ENCODE measurements at places on chromosomes 12 and 14.

DNA sequence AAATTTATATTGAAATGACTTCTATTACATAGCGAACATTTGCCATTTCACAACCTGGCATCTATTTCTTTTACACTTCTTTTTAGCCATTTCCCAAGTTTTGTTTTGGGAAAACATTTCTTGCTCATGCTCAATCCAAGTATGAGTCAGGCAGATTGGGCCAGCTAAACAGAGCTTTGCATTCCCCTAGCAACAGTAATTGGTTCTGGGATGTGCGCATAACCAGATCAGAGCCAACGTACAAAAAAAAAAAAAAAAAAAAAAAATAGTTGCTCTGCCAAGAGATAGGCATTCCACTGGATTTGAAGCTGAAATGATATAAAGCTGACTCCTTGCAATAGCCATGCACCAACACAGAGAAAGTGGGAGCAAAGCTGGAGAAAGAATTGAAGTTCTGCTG is 37.5 kb downstream of the PLCZ1 start:
- DNase-seq: no peak

DNA sequence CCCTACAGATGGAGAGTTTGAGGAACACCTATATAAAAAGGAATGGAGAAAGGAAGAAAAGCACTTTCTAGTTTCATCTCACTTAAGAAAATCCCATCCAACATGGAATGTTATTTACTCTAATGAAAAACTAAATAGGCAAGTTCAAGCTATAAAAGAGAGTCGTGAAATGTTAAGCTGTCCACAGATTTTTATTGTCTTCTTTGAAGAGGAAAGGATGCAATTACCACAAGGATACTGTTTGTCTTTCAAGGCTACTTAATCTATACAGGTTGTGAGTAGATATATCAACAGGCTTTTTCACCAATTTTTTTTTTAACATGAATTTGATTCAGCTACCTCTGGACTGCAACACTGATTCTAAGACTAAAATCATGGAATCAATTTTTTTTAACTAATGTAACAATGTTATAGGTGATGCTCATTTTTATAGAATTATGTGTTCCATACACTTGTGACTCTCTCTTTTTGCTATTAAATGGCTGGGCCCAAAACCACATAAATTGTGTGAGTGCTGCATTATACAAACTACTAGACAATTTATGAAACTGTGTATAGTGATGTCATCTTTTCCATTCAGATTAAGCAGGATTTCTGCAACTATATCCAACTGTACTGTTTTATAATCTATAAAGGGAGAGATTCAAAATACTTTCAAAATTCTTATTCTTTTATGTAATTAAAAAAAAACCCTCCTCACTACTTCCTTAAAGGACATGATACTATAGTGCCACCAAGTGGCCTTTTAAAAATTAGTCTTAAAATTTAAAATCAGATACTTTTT is 26.8 kb upstream of the BMAL2 start:
- peak; percentile 78 for DNase-seq

GRCh38 chr12:116153983-116154382 is 123.5 kb downstream of the MED13L start:
- no peak for DNase-seq

- DNase-seq: no peak
These were observed 10.6 kb downstream of the FICD start for GRCh38 chr12:108525681-108526080.

DNA sequence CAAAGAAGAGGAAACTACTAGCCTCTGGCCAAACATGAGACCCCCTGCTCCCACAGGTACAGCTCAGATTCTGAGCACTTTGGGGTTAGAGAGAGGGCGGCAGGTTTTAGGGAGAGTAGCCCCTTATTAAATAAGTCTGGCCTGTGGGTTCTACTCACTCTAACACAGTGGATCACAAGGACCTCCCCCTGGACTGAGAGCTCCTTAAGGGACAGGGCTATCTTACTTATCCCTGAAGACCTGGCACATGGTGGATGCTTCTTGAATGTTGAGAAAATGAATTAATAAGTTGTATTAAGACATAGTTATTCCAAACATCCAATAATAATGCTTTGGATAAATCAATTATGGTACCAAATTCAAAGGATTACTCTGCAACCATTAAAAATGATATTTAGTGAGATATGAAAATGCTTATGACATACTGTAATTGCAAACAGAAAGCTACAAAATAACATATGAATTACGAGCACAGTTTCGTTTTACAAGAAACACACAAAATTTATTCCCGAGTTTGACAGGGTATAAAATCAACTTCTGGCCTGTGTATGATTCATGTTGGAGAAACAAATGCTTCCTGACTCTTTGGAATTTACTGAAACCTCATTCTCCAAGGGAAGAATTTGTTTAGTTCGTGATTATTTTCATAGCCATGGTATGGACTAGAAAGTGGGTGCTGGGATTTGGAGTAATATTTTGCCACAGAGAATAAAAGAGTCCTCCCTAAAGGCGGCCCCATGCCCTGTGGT is 59.3 kb upstream of the BDKRB2 start:
- no peak for DNase-seq

DNA sequence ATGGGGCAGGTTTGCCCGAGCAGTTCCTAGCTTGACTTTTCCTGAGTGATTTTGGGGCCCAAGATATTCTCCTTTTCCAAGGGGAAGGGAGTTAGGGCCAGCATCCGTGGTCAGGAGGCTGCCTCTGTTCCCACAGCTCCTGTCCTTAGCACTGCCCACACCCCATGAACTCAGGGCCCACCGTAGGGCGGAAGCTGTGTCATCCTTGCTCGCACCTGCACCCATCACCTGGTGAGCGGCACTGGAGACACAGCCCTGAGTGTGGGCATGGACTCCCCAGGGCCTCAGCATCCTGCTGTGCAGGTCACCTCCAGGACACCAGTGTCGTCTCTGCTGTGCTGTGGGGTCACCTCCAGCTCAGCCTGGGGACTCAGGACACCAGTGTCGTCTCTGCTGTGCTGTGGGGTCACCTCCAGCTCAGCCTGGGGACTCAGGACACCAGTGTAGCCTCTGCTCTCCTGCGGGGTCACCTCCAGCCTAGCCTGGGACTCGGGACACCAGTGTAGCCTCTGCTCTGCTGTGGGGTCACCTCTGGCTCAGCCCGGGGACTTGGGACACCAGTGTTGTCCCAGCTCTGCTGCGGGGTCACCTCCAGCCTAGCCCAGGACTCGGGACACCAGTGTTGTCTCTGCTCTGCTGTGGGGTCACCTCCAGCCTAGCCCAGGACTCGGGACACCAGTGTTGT is 322.9 kb downstream of the ADGRD1 start:
- DNase-seq: no peak

DNA sequence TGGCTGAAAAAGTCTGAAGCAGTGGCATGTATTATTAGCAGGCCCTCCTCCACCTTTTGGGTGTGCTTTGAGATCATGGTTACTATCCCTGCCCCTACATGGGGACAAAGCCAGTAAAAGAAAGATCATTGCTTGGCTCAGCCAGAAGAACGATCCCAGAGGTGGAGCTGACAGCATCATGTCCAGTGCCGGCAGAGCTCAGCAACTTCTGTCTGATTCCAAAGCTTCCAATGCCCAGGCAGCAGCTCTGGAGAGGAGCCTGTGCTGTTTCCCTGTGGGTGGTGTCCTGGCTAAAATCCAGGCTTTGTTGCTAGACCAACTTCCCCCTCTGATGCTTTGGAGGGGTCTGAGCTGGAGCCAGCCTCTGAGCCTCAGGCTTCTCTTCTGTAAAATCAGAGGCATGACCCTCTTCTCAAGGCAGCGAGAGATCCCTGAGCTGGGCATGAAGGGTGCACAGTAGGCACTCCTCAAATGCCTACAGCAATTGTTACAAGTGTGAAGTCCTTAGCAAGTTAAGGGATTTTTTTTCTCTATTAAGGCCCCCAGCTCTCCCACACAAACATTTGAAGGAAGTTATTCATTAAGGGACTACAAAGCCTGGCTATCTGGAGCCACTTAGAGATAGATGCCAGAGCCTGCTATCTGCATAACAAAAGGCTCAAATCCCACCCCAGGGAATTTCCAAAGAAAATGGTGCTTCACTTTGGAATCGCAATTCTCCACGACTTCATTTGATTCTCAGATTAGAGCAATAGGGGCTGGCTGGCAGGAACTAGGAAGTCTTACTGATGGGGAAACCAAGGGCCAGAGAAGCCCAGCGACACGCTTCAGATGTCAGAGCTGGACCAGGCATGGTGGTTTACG is 10.9 kb upstream of the GSC start:
- no peak for DNase-seq

DNA sequence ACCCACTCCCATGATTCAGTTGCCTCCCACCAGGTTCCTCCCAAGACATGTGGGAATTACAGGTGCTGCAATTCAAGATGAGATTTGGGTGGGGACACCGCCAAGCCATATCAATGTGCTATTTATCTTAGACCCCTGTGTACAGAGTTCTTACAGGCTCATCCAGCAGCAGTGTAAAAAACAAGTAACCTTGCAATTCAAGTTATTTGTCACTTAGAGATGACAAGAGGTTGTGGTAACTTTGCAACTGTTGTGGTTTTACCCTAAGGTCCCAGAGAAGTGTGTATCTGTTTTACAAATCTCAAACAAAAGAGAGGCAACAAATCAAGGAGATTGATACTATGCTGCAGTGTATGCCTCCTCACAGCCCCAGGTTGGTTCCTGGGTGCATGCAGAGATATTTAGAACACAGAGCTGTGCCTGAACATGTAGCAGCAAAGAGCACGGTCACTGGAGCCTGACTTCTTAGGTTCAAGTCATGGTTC is 11.5 kb upstream of the HELB start:
- peak; percentile 42 for DNase-seq

DNA sequence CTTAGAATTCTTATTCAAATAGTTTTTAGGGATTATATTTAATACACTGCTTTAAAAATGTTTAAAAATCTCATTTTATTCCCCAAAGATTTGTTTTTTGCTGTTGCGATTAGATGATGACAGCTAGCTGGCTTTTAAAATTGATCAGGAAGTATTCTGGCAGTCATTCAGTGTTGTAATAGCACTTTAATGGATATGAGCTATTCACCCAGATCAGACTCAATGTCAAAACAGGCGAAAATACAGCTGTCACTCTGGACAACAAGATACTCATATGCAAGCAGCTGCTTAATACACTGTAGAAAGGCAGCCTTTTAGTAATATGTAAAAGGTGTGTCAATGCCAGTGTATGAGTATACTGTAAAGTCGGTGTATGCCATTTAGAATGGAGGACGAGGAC is 91.7 kb downstream of the NPAS3 start:
- no peak for DNase-seq

- no peak for DNase-seq
These were observed 175.4 kb downstream of the PHETA1 start for GRCh38 chr12:111193496-111193895.

GRCh38 chr12:98752726-98753125 is 107.6 kb downstream of the APAF1 start:
- DNase-seq: no peak

- DNase-seq: no peak
These were observed 622.3 kb downstream of the C12orf50 start for GRCh38 chr12:87406926-87407325.

DNA sequence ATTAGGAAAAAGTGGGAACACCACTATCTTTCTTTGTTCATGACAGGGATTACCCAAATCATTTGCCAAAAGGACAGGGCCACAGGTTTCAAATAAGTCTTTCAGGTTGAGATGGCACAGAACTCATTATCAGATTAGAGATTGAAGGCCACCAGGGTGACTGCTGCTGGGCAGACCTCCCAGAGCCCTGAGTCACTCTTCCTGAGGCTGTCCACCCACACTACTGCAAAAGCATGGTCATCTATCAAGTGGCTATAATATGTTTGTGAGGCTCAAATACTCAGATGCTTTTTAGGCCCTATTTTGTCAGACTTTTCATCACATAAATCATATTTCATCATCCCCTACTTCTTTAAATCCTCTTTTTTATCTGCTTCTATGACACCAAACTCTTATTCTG is 155.3 kb upstream of the CCDC196 start:
- no peak for DNase-seq

GRCh38 chr12:132475304-132476037 is 14.5 kb upstream of the FBRSL1 start:
- peak; percentile 37 for DNase-seq

GRCh38 chr12:12714276-12715021 is 2.7 kb upstream of the CDKN1B start:
- DNase-seq: peak; percentile 76

DNA sequence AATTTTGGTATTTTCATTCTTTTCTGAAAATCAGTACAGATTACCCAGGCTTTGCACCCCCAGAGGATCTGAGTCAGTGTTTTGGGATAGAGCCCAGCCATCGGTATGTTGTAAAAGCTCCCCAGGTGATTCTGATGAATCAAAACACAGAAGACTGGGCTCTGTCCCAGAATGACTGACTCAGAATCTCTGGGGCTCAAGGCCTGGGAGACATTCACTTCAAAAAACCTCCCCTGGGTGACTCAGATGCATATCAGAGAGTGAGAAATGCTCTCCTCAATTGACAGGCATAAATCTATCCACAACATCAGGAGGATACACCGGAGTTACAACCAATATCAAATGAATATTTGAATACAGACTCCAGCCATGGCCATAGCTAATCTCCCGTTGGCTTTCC is 32.6 kb downstream of the SLC35F4 start:
- no peak for DNase-seq

GRCh38 chr12:82783435-82783834 is 96.7 kb downstream of the TMTC2 start:
- DNase-seq: no peak

- no peak for DNase-seq
These were observed 106.8 kb downstream of the EGLN3 start for GRCh38 chr14:33844118-33844517.

DNA sequence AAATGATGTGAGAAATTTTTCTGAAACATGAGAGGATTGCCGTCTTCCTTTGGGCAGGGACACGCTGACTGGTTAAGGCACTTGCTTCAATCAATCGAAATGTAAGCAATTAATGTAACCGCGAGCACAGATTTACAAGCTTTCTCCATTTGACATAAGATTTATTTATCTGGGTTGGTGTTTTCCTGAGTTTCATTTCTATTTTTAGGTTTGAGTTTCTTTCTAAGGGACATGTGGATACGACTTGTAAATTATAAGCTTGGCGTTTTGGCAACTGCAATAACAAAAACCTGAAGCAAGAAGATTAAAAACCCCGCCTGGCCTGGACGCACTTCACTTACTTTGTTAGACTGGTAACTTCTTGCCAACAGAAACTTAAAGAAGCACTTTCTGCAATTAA is 20.3 kb upstream of the SINHCAF start:
- no peak for DNase-seq

DNA sequence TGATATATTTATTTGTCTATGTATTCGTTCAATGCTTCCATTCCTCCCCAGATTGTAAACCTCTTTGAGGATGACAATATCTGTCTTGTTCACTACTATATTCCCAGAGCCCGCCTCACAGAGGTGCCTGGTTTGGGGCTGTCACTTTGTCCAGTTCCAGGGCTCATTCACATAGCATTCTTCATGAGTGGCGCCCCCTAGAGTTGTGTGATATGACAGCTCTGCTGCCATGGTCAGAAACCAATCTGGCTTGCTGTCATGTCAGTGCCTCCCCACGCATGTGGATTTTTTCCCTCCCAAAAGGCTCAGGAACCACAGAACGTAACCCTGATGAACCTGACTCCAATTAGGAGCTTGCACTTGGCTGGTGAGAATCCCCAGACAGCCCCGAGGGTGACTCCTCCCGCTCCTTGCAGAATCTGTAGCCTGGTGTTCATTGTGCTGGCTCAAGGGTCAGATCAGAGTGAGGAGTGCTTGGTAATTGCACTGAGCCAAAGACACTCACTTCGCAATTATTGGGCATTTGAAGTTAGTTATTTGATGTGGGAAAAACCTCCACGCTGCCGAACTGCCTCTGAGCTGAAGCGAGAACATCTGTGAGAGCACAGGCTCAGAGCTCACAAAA is 145.5 kb downstream of the PTPN11 start:
- DNase-seq: no peak

- DNase-seq: no peak
These were observed 72.5 kb downstream of the HMGA2 start for GRCh38 chr12:65896743-65897142.

GRCh38 chr14:54567224-54567638 is 303 bp downstream of the SAMD4A start:
- DNase-seq: no peak
